Endothelial cell (in vitro differentiated cells): ENCODE measurements at places on chromosomes 5 and 9.

DNA sequence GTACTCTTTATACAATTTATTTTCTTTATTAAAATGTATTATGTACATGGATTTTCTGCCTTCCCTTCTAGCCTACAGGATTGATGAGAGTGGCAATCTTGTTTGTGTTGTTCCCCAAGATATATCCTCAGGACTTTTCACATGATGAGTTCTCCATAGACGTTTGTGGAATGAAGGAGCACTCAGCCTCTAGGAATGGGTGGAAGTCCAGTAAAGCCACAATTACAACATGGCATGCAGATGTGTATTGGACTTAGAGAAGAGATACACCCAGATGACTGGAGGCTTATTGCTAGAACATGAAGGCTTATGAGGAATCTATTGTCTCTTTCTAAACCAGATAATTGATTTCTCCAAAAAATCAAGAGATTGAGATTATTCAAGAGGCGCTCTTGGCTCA, 8.2 kb upstream of the DOCK2 start:
- no peak for DNase-seq

- no peak for DNase-seq
Observed at GRCh38 chr9:129582855-129583254, 38.0 kb downstream of the C9orf50 start.

- DNase-seq, result no peak
Observed at GRCh38 chr5:448766-449090, 5.8 kb downstream of the EXOC3 start.

DNA sequence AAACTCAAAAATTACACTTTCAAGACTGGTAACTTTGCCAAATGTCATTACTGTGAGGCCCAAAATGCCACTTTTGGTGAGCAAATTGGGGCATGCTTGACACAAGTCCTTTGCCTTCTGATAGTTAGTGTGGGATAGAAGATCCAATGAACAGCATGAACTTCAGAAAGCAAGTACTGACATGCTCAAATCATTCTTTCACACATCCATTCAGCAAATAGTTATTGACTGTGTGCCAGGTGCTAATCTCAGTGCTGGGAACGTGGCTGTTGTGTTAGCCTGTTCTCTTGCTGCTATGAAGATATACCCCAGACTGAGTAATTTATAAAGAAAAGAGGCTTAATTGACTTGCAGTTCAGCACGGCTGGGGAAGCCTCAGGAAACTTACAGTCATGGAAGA, 247.0 kb downstream of the CHSY3 start:
- no peak for DNase-seq

DNA sequence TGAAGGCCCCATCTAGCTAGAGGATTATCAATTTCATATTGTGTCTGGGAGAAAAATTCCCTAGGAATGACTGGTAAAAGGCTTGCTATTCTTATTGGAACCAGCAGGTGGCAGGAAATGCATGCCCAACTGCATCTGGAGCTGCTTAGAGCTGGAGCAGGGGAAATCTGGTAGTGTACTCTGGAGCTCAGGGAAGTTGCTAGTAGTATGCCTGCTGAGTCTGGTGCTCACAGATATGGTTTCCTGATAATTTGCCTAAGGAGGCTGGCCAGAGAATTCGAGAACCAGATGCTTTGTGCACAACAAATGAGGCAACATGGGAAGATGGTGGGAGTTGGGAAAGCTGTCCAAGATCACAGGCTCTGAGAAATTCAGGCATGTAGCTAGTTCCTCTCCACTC, 53.7 kb downstream of the G3BP1 start:
- DNase-seq, result peak; percentile 65

DNA sequence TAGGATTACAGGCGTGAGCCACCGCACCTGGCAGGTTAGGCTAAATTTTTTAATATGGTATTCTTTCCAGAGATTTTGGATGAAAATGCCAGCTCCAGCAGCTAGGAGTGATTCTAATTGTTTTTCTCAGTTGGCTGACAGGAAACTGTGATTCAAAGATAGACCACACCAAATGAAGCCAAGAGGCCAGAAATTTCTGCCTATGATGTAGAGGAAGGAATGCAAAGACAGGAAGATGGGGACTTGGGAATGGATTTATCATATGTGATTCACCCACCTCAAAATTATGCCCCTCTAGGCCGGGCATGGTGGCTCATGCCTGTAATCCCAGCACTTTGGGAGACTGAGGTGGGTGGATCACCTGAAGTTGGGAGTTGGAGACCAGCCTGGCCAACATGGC, 53.3 kb downstream of the UGCG start:
- no peak for DNase-seq

DNA sequence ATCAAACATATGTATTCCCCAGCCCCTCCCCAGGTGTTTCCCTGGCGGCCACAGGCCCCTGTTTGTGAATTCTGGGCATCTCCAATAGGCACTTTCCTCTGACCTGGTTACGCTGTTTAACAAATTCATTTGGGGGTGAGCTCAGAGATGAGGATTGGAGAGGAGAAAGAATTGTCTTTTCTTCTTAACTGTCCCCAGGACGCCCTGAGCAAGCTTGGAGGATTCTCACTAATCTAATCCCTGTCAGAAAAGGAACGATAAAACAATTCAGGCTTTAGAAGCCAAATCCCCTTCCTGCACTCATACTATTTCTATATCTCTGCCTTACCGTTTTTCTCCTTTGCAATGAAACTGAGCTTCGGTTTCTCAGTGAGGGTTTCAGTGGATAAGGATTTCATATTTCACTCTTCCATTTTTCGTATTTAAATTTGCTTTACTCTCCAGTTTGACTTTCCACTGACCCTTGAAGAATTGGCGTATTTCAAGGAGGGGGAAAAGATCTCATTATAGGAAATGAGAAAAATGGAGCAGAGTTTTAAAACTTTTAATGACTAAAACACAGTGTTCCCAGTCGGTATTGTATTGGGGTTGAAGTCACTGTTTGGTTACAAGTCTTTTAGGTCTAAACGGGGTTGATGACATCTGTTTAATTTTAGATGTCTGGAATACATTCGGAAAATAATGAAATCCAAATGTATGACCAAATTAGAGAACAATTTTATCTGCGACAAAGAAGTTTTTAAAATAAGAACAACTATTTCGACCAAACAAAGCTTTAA, 180.1 kb downstream of the MACROH2A1 start:
- DNase-seq, result no peak

DNA sequence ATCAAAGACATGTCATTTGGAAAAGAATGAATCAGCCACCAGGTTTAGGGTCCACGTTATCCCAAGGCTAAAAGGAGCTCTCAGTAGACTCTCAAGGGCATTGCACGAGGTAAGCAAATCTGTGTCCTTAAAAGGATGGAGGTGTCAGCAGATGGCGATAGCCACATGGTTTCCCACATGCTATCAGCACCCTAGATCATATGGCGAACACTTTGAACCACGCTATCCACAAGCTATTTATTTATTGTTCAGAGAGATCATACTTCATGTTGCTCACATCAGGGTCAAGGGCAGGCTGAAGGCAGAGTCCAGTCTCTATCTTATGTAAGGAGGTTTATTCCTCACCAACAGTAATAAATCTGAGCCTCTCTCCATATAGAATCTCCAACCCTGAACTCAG, 43.7 kb downstream of the CDH6 start:
- DNase-seq, result no peak

- no peak for DNase-seq
Observed at GRCh38 chr9:8871796-8872445, 1072.3 kb upstream of the DMAC1 start.

GRCh38 chr5:173794901-173795416, 93.2 kb upstream of the CPEB4 start:
- no peak for DNase-seq

GRCh38 chr9:120366644-120367019, 213.3 kb downstream of the CDK5RAP2 start:
- peak; percentile 54 for DNase-seq

GRCh38 chr5:158947846-158948245, 151.9 kb downstream of the EBF1 start:
- no peak for DNase-seq

- DNase-seq, result no peak
Observed at GRCh38 chr5:157271740-157272271, 5.9 kb downstream of the CYFIP2 start.

- DNase-seq, result no peak
Observed at GRCh38 chr9:128123451-128124080, 4.0 kb downstream of the PTGES2 start.

- DNase-seq, result no peak
Observed at GRCh38 chr9:107693625-107694326, 204.2 kb upstream of the KLF4 start.

DNA sequence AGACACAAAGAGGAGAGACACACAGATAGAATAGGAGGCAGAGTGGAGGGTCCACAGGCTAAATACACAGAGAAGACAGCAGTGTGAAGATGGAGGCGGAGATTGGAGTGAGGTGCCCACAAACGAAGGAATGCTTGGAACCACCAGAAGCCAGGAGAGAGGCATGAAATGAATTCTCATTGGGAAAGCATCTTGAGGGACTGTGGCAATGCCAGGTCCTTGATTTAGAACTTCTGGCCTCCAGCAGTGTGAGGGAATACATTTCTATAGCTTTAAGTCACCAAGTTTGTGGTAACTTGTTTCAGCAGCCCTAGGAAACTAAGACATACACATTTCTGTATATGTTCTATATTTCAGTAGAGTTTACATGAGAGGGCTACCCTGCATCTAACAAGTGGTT, 396.6 kb upstream of the ZNF608 start:
- DNase-seq, result no peak

DNA sequence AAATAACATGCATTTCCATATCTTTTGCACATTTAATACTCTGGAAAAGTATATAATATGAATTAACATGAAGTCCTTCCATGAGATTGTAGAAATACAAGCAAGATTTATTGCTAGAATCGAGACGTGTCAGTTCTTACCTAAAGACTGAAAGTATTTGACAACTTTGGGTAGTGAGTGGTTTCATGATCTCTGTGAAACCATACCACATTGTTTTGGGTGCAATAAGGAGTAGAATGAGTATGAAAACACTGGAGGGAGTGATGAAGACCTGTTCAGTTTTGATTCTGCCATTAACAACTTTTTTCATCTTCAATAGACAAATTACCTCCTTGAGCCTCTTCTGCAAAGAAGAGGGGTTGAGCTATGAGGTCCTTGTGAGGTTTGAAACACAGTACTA, 133.7 kb downstream of the NUDT12 start:
- DNase-seq, result no peak

DNA sequence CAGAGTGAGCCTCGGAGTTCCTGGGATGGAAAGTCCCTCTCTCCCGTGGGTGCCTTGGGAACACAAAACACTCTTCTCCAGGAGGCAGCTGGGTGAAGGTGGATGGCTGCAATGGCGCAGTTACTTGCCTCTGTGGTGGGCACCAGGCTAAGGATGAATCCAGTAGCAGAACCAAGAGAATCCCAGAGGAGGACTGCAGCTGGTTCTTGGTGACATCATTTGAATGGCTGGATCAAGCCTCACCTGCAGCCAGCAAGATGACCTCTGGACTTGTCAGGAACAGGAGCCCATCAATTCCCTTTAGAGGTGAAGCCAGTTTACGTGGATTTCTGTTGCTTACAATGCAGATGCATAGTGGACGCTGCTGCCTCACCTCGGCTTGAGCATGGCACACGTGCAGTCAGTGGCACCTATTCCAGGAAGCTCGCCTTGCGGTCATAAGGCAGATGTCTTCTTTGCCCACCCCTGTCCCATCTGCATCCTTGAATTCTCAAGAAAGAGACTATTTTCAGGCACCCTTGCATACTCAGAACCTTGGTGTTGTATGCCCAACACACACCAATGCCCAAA, 34.1 kb upstream of the ADAMTS2 start:
- no peak for DNase-seq
